ENCODE measurements at places on chromosomes 1 and 21. TPM values are rescaled to one million over a fixed set of nuclear protein-coding genes. Genes with fewer than 3 reads are reported as not detected.

The OR2L13 gene
- not detected for total RNA-seq

The IGSF21 gene
- not detected for total RNA-seq

The MCL1 gene
- total RNA-seq = 144 TPM

The B3GALT5 gene
- 7.8 TPM for total RNA-seq

The TMCO4 gene
- total RNA-seq = 20.0 TPM

GRCh38 chr1:78369546-78369945 is 121.2 kb upstream of the PTGFR start:
- no peak for DNase-seq

- DNase-seq = no peak
Measured at GRCh38 chr1:210477328-210477924, 148.7 kb downstream of the HHAT start.

DNA sequence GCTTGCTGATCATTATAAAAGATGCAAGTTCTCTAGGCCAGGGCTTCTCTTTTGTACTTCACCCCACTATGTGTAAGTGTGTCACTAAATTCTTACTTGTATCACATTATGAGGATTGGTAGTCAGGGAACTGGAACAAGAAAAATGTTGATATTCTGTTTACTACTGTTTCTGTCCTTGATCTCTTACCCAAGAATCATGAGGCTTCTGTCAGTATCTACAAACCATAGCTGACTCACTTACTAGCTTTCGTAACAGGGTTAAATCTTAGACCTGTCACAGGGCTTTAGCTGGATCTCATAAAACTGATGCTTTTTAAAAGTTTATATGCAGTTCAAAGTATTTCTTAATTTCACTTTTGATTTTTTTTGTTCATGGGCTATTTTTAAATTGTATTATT is 681.2 kb downstream of the PLPP3 start:
- DNase-seq = peak; percentile 52

DNA sequence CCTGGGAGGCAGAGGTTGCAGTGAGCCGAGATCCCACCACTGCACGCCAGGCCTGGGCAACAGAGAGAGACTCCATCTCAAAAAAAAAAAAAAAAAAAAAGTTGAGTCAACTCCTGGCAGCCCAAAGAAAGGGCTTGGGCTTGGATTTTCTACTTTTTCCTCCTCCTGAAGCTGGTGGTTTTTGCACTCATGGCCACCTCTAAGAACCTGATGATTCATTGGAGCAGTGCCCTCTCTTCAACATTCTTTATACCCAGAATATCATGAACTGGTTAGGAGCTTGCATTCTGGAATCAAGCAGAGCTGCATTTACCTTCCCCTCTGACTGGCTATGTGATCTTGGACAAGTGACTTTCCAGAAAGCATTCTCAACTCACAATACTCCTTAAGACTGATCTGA is 3.5 kb upstream of the ACTA1 start:
- DNase-seq = no peak

DNA sequence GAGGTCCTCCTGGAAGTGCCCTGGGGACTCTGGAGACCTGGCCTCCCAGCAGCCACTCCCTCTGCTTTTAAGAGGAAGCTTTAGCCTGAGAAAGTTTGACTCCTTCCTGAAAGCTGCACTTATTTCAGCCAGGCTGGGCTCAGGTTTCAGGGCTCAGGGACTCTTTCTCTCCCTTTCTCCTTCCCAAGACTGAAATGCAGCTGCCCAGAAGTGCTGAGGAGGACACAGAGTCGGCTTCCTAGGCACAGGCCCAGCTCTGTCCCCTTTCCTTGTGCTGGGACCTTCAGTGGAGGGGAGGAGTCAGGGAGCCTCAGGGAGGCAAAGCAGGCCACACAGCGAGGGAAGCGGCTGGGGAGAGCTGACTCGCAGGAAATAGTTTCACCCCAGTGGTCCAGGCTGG is 137.3 kb downstream of the NAV1 start:
- no peak for DNase-seq

DNA sequence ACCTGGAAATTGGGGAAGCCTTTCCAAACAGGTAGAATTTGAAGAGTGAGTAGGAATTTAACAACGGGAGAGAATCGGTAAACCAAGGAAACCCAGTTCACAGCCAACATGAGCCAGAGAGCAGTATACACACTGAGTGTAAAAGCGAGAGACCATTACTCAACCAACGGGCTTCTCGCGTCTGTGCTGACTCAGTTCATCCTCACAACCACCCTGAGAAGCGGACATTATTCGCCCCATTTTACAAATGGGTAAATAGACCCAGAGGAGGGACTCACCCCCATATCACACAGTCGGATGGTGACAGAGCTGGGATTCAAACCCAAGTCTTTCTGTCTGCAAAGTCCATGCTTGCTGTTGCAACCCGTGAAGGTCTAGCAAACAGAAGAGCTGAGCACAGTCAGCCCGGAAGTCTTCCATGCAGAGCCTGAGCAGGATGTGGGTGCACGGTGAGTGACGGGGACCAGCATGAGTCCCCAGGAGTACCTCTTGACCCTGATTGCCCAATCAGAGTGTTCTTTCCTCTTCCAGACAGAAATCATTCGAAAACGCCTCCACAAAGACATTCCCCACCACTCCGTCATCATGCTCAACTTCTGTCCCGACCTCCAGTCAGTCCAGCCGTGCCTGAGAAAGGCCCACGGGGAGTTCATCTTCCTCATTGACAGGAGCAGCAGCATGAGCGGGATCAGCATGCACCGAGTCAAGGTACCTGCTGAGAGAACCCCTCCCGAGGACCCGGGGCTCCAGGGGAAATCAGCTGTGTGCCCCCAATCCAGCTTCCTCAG is 32.3 kb downstream of the VWA5B1 start:
- no peak for DNase-seq

DNA sequence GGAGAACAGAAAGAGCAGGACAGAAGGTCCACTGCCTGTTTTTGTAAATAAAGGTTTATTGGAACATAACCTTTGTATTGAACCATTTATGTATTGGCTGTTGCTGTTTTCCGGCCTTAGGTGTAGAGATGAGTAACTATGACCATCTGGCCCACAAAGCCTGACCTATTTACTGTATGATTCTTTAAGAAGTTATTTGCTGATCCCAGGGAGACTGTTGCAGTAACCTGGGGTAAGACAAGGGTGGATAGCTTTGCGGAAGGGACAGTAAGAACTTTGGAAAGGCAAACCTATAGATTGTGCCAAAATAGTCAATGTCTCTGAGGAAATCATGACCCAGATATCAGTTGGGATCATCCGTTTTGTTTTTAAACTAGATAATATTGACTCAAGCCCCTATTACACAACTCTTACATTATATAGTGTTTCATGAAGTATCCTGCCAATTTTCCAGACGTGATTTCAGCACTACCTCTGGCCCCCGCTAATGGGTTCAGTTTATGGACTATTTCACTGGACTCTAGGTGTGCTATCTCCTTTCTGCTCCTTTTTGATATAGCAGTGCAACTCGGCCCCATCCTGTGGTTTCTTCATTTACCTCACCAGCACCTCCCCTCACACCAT is 20.8 kb upstream of the TLCD4 start:
- no peak for DNase-seq

GRCh38 chr1:227776331-227776771 is 39.1 kb upstream of the PRSS38 start:
- DNase-seq = no peak

- DNase-seq = no peak
Measured at GRCh38 chr1:21801100-21801499, 11.0 kb upstream of the LDLRAD2 start.

DNA sequence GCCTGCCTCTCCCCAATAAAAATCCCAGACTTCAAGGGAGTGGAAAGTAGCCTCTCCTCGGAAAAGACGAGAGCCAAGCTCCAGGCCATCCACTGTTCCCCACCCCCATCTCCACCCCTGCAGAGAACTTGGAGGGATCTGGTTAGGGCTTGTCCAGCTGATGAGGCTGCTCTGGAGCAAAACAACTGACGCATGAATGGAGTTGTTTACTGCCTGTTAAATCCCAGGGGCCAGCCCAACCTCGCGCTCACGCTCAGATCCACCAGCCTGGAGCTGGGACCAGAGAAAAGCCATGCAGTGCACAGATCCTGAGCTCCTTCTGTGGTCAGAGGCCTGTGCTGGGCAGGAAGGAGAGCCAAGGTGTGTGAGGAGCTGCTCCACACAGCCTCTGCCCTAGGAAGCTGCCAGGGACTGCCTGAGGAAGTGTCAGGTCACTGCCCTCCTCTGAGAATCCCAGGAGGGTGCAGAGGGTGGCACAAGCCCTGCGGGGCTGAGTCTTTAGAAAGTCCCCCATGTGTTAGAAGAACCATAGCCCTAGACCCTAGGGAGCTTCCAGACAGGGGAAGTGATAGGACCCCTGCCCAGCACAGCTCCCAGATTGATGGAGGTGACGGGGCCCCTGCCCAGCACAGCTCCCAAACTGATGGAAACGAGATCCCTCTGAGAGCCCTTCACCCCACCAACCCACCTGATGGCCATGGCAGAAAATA is 109.0 kb upstream of the IPO9 start:
- DNase-seq = no peak

DNA sequence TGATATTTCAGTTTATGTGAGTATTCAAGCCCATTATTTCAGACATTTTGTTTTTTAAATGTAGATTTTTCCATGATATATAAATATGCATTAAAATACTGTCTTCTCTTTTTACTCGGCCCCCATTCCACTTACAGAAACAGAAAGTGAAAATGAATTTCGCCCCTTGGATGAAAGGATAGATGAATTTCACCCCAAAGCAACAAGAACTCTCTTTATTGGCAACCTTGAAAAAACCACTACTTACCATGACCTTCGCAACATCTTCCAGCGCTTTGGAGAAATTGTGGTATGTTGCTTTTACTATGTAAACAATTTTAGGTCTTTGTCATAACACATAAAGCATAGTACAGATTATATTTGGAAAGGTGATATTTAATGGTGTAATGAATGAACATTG is 59.9 kb downstream of the ZBTB17 start:
- DNase-seq = no peak

DNA sequence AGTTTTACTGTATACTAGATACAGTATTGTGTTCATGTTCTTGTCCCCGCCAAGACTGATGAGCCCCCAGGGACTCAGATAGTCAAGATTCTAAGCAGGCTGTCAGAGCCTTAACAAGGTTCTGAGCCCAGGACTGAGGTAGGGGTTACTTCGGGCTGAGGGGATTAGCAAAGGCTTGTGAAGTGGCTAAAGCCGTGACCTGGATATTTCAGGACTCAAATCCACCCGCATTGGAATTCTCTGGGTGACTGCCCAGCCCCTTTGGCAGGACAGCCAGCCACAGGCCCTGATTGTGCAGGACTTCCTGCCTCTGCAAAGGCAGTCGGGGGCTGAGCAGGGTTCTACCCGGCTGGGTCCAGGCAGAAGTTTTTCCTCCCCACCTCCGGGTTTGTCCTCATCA is at the start of gene PLA2G5:
PLA2G5 (plus strand) TSS at position 321 of the 400 bp plus-strand sequence. CDS start 14,637 bp downstream, outside the sequence.
- no peak for DNase-seq

- DNase-seq = no peak
Measured at GRCh38 chr1:63799307-63799706, 25.5 kb downstream of the ROR1 start.

DNA sequence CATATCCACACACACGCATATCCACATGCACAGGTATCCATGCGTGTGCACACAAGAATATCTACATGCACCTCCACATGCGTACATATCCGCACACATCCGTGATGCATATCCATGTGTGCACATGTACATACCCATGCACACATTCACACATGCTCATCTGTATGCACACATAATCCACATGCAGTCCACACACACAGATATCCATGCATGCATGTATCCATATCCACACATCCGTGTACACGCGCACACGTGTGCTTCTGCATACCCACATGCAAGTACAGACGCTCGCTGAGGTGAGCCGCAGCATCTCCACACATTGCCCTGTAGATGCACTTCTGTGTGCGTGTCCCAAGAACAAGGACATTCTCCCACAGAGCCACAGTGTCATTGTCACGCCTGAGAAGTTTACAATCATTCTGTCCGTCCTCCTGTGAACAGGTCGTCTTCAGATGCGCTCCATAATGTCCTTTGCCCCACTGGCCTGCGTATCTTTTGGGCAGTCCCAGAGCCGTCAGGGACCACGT is 43.4 kb downstream of the COL18A1 start:
- no peak for DNase-seq

- DNase-seq = no peak
Measured at GRCh38 chr1:218783916-218784315, 389.8 kb upstream of the LYPLAL1 start.

DNA sequence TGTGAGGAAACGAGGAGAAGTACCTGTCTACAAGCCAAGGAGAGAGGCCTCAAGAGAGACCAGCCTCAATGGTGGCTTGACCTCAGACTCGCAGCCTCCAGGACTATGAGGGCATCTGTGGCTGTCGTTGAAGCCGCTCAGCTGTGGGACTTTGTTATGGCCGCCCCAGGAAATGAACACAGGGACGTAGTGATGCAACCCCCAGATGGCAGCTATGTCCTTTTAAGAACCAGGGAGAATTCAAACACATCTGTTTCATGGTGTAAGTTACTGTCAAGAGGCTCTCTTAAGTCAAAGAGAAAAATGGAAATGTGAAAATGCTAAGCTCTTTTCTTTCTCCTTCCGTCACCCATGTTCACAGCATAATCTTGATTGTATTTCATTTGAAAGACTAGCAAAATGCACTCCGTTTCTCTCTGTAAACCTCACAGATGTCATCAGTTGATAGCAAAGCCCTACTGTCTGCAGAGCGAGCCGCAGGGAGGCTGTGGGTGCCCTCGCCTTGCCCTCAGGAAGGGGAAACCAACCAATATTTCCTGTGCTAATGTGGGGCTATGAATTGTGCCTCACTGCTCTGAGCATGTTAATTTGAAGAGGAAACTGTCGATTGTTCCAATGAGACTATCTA is 21.3 kb downstream of the UBASH3A start:
- DNase-seq = no peak
